Hematopoietic multipotent progenitor cell treated with erythropoietin and hydrocortisone succinate and interleukin-3 and kit ligand, for 4 days (in vitro differentiated cells): ENCODE measurements at places on chromosomes 7 and 10.
A peak's percentile ranks its signal among the peaks of the same experiment; 100 is the strongest.

DNA sequence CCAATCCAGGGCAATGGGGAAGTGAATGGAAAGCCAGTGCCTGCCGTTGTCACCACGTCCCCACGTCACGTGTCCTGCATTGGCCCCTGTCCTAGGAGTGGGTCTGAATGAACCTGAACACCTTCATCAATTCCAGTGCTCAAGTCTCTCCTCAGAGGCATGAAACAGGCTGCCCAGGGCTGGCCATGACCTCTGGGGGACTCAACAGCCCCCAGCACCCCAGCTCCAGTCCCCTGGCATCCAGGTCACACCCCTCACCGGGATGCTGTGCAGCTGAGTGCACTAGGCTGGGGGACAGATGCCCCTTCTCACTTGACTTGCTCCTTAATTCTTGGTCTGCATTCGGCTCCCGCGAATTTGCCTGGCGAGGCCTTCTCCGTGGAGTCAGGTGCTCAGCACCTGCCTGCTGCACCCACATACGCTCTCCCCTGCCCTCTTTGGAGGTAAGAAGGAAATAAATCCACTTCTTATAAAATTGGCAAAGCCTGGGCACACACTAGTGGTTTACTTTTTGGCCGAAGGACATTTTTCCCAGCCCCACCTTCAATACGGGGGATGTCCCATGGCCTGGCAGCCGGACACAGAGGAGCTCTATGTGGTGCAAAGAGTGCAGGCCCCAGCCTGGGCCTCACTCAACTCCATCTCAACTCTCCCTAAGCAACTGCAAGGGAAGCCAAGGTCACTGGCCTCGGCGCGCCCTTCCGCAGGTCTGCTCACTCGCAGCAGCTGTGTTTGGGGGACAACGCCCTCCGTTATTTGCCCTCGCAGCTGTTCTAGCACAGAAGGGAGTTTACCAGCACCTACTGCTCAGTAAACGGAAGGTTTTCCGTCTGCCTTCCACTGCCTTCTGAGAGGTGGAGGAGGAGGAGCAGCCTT, 77.6 kb upstream of the SHH start:
- DNase-seq: no peak

DNA sequence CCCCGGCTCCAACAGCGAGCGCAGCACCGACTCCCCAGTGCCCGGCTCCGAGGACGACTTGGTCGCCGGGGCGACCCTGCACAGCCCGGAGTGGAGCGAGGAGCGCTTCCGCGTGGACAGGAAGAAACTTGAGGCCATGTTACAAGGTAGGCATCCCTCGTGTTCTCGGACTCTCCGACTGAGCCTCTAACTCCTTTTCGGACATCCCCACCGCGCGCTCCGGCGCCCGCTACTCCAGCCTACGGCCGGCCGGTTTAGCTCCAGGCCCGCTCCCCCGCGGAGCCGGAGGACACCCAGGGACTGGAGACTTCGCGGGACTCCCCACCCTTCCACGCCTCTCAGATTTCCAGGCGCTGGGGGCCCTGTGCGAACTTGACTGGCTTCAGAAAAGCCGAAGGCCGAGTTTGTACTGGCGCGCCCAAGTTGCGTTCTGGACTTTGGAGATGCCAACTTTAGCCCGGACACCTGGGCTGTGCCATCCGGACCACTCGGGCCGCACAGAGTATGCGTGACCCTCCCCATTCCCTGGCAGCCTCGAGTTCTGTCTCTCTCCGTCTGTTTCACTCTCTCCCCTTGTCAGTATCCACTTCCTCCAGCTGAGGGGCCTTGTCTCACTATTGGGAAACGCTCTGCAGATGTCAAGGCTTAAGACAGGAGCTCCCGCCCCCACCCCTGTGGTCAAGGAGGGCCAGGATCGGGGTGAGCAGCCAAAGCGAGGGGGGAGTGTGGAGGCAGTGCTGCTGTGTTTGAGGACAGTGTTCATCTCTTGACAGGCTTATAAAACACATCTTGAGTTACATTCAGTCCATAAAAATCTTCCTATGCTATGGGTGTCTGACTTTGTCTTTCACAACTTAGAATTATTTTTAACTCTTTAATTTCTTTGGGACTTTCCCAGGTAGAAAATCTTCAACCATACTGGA, 777 bp downstream of the BICC1 start:
- peak; percentile 63 for DNase-seq

DNA sequence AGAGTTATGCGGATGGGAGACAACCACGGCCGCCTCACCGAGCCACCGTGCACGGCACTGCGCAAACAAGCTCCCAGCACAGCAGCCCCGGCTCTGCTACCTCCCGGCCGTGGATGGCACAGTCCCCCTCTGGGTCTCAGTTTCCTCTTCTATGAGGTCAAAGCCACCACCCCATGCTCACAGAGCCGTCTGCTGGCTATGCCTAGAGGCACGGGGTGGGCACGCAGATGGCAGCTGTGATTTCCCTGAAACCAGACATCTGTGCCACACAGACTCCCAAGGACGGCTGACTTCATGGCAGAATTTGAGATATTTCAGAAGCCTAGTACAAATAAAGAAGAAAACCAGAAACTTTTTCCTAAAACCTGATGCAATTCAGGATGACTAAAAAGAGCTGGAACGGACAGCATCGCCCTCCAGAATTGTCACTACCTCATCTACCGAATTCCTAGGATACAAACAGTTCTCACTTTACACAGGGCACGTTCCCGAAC, 73.2 kb downstream of the AMZ1 start:
- no peak for DNase-seq

DNA sequence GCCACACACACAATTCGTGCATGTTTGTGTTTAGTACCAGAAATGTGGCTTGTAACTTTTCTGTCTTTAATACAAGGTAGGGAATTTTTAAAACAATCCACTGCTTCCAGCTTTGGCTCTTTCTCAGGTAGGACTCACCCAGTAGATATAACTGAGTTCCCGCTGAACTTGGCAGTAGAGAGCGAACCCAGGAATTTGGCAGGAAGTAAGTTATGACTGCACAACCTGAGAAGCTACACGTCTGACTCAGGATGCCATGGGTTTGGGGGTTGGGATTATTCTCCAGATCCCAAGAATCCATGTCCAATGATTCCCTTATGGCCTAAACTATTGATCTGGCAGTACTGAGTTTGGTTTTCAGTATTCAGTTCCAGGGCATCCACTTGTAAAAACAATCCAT, 499.7 kb downstream of the CALN1 start:
- DNase-seq: no peak

DNA sequence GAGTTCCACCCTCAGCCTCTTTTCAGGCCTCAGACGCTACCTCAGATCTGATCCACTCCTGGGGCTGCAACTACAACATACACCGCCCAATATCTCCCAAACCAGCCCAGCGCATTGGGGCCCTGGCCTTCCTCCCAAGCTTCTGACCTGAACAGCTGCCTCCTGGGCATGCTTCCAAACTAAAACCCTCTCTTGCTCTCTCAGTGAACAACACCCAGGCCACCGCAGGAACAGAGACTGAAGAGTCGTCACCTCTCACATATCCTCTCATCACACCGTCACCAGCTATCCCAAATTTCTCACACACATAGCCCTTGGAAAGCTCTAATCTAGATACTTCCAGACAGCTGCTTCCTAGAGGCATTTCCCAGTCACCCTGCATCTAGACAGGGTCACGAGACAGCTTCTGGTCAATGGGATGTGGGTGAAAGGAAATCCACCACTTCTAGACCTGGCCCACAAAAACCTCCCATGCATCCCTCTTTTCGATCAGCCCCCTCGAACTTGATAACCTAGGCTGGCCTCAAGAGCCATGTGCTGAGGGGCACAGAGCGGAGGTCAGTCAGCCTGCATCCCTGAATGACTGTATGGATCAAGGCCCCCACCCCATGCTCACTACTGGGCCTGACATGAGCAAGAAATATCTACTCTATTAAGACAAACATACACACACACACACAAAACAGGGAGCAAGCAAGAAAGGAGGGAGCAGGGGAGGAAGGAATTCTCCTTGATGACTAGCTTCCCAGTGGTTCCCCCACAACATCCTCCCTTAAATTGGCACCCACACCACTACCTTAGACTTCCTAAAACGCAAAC, 1.8 kb downstream of the PARP12 start:
- DNase-seq: peak; percentile 93

DNA sequence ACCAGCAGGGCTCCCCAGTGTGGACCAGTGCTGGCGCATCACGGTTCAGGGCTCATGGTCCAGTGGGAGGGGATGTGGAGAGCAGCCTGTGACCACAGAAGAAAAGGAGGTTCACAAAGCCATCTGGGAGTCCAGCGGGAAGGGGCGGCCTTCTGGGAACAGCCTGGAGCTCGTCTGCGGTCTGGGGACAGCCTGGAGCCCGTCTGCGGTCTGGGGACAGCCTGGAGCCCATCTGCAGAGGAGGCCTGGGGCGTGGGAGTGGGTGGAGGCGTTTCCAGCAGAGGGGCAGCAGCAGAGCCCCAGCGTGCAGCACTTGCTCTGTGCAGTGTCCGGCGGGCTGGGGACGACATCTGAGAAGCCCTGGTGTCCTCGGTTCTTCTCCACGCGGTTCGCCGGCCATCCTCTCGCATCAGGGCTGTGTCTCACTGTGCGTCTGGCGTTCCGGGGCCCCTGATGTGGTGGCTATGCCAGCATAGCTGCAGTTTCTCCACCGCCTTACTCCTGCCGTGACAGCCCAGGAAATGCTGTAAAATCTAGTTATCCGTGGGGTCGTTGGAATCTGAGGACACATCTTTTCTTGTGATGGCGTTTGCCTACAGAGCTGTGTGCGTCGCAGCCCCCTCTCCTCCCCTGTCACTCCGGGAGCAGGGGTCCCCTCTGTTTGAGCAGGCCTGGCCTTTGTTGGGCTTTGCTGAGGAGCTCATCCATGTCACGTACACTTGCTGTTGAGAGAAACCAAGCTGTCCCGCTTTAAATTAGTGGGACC, 104.6 kb downstream of the INPP5A start:
- DNase-seq: no peak

DNA sequence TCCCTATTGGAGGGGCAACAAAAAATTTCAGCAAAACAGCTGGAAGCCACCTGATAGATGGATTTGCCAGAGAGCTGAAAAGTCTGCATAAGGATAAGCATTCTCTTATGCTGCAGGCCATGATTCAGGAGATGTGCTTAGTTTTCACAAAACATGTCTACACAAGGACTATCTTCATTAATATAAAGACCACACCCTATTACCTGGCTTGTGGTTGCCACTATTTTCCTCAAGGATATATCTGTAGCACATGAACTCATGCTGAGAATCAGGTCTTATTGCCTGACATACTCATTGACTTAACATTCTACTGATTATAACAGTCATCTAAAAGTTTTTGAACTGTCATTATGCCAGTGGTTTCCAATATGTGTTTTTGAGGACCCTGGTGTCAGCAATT, 7.1 kb upstream of the COL17A1 start:
- DNase-seq: no peak

DNA sequence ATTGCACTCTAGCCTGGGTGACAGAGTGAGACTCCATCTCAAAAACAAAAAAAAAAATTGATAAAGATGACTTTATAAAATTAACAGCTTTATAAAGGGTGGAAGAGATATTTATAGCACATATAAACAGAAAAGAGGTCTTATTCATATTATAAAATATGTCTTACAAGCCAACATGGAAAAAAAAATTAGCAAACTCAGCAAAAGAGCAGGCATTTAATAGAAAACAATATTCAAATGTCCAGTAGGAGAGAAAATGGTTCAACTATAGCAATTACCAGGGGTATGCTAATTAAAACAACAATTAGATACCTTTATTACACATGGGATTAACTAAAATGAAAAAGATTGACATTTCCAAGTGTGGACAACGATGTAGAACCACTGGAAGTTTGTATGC, 929.1 kb downstream of the REEP3 start:
- no peak for DNase-seq

- DNase-seq: no peak
Observed at GRCh38 chr10:35780970-35781642, 139.0 kb upstream of the FZD8 start.

GRCh38 chr7:23687011-23687410, 7.0 kb downstream of the FAM221A start:
- no peak for DNase-seq

DNA sequence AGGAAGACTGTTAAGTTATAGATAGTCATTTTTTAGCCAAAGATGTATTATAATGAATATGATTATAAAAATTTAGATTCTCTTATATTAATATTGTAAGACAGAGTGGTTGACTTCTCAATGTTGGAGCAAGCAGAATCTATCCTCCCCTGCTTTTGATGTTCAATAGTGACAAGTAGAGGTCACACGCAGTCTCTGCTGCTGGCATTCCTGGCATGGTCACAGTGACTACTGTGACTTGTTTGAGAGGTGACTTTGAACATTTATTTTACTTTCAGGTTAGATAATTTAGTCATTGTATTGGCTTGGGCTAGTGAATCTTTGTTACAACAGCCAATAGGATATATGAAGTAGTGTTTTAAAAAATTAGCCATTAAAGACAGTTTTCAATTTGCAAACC, 13.7 kb upstream of the CD36 start:
- no peak for DNase-seq

GRCh38 chr10:58431903-58432302, 46.7 kb downstream of the TFAM start:
- DNase-seq: no peak

- DNase-seq: no peak
Observed at GRCh38 chr10:93553482-93554315, 12.8 kb upstream of the FFAR4 start.

- DNase-seq: no peak
Observed at GRCh38 chr10:125531465-125531864, 151.5 kb downstream of the TEX36 start.

- no peak for DNase-seq
Observed at GRCh38 chr7:44967571-44968446, 11.0 kb downstream of the MYO1G start.

GRCh38 chr10:47256751-47257336, 43.2 kb upstream of the GDF10 start:
- peak; percentile 25 for DNase-seq

- DNase-seq: no peak
Observed at GRCh38 chr7:21293771-21294170, 134.1 kb upstream of the SP4 start.

- DNase-seq: peak; percentile 33
Observed at GRCh38 chr10:69786791-69787190, 14.9 kb upstream of the COL13A1 start.

- DNase-seq: no peak
Observed at GRCh38 chr7:139798892-139799291, 21.1 kb upstream of the HIPK2 start.

- no peak for DNase-seq
Observed at GRCh38 chr10:94036766-94037033, 43.0 kb downstream of the PLCE1 start.

GRCh38 chr7:16543456-16543855, 16.8 kb downstream of the LRRC72 start:
- no peak for DNase-seq

GRCh38 chr10:93462881-93463280, 19.3 kb downstream of the MYOF start:
- peak; percentile 15 for DNase-seq
